ENCODE measurements at places on chromosomes 6 and 20.

DNA sequence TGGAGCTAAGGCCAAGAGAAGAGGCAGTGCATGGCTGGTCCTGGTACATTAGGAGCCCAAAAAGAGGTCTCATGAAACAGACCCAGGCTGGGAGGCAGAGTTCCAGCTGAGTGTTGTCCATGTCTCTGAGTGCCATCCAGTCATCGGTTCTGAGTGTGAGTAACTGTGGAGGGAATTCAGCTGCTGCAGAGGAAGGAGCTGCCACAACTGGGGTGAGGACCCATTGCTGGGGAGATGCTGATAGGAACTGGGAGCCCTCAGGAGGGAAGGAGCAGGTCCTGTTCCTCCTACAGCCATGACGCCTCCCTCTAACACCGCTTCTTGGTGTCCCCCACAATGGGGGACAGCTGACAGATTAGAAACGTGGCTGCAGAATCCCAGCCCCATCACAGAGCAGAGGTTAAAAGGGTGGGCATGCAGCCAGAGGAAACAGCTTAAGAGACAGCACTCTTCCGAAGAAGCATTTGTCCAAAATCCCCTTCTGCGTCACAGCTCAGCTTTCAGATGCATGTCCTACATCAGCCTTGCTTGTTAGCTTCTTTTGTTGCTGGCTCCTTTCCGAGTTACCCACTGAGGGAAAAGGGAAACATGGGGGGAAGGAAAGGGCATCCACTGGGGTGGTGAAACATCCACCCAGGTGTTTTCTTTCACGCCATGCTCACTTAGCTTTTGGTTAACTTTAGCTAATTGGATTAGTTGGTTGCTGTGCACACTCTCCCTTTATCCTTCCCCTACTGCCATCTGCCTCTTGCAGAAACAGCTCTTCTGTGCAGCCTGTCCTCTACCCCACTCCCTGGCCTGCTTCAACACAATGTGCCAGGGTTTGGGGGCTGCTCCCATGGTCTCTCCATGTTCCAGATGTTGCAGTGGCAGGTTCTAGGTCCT, 239.2 kb downstream of the SYNDIG1 start:
- DNase-seq: no peak

GRCh38 chr20:20546402-20546801, 166.0 kb downstream of the RALGAPA2 start:
- DNase-seq: no peak

DNA sequence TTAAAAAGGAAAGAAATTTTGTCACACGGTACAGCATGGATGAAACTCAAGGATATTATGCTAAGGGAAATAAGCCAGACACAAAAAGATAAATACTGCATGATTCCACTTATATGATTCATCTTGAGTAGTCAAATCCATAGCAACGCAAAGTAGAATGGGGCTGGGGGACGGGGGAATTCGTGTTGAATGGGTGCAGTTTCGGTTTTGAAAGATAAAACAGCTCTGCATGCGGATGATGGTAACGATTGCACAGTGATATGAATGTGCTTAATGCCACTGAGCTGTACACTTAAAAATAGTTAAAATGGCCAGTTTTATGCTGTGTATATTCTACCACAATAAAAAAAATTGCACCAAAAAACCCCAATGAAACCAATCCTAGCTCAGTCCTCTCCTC, 52.9 kb upstream of the SIRPA start:
- no peak for DNase-seq

DNA sequence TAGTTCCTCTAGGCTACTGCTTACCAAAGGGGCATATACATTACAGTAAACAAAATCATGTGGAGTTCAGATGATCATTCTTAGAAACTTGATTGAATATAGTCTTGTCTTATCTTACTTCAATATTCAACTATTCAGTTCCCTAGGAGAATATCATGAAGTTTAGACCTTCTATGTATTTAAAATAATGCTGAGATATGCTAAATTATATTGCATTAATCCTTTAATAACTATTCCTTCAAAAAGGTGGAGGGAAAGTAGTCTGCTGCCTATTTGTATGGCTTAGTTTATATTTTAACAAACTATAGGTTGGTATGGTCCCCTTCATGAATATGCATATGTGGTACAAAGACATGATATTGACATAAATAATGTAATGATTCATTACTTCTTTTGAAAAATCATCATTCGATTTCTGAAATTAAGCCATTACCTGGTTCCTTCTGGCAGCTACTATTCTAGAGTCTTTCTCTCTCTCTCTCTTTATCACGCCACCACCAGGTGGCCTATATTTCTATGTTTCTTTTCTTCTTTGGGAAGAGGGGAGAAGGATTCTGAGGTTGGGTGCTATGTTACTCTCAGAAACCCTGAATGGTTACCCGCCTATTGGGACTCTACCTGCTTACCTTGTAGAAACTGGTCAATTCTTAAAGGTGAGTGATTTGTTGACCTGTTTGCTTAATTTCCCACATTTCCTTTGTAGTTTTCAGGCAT, 855.8 kb downstream of the HACE1 start:
- no peak for DNase-seq

DNA sequence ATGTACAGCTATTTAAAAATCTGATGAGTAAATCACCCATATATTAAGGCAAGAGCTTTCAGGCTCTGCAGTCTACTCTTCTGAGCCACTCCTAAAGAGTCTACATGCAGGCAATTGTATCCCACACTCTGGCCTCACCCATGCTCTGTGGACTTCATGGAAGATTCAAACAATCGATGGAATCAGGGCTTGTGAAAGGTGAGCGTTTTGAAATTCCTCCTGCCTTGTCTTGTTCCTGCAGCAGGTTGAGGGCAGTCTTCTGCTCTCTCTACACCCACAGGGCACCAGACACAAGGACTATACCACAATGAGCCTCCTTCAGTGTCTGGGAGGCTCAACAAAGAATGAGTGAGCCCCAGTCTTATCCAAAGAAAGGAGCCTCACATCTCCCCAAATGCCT, 51.1 kb downstream of the TBC1D7 start:
- DNase-seq: no peak

DNA sequence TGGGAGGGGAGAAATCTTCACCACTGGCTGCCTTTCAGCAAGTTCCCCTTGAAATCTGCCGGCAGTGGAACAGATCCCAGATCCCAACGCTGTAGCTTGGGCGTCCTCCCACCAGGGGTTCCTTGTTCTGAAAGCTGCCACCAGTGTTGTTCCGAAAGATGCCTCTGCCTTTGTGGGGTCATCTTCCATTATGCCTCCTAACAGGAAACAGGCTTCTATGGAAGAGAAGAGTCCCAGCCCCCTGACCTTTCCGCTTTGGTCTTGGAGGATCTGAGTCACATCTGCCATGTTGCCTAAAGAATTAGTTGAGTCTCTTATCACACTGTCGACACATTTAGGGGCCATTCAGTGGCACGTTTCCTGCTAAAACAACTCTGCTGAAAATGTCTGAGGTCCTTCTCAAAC, 57.5 kb upstream of the NFATC2 start:
- DNase-seq: no peak

DNA sequence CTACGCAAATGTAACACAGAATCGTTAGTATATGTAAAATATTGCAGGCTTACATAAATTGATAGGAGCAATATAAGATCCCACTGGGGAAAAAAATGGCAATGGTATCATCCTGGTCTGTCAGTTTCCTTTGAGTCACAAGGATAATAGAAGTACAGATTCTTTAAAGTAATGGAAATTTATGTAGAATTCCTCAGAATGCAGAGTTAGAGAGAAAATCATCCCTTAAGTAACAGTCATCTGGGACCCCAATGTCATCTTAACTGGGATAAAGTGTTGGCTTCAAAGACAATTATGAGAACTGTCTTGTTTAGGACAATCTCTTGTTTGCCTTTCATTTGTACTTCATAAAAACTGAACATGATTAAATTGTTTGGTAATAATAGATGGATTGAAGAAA, 34.5 kb upstream of the PDE7B start:
- no peak for DNase-seq

Data from pancreas (tissue), 10 donors.